Gastrocnemius medialis (tissue), 4 donors: ENCODE measurements at places on chromosomes 2 and 18. TPM values are rescaled to one million over a fixed set of nuclear protein-coding genes. Genes with fewer than 3 reads are reported as not detected.

SCN3A gene
- 1.8 TPM for total RNA-seq

CXCR1 gene
- total RNA-seq = 0.55 TPM

GCC2 gene
- total RNA-seq = 16.7 TPM

IL1RL2 gene
- not detected for total RNA-seq

- DNase-seq = peak; percentile 29
Measured at GRCh38 chr18:24659827-24660720, 199.6 kb downstream of the HRH4 start.

DNA sequence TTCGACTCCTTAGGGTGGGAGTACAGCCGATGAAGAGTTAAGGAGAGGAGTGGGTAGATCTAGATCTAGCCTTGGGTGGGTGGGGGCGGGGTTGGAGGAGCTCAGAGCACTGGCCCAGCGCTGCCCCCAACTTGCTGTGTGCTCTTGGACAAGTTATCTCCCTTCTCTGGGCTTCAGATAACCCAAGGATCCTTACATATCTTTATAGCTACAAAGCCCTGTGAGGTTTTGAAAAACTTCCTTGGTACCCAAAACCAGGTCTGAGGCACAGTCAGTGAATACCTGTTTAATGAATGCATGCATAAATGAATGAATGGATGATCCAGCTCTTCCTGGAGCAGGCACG, 1.3 kb upstream of the ODC1 start:
- no peak for DNase-seq

- no peak for DNase-seq
Measured at GRCh38 chr2:75603477-75603876, 42.7 kb upstream of the EVA1A start.

DNA sequence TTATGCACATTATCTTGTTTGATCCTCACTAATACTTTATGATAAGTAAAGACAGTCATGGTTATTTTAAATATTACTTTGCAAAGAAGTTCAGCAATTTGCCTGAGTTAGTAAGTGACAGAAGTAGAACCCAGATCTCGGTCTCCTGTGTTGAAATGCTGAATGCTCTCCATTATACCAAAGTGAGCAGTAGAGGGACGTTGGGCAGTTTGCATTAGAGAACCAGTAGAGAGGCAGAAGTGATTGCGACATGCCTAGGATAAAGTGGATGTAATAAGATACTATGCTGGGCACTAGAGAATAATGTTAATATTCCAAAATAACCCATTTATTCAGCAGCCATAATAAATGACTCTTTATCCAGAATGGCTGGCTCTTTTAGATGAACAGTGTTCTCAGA, 201.0 kb downstream of the PMAIP1 start:
- DNase-seq = no peak

- no peak for DNase-seq
Measured at GRCh38 chr2:65500310-65501040, 68.1 kb upstream of the SPRED2 start.
